WERI-Rb-1 (cell line): ENCODE measurements at places on chromosomes 11 and 22.

GRCh38 chr11:10931761-10932670, 74.2 kb upstream of the ZBED5 start:
- peak; percentile 44 for DNase-seq

DNA sequence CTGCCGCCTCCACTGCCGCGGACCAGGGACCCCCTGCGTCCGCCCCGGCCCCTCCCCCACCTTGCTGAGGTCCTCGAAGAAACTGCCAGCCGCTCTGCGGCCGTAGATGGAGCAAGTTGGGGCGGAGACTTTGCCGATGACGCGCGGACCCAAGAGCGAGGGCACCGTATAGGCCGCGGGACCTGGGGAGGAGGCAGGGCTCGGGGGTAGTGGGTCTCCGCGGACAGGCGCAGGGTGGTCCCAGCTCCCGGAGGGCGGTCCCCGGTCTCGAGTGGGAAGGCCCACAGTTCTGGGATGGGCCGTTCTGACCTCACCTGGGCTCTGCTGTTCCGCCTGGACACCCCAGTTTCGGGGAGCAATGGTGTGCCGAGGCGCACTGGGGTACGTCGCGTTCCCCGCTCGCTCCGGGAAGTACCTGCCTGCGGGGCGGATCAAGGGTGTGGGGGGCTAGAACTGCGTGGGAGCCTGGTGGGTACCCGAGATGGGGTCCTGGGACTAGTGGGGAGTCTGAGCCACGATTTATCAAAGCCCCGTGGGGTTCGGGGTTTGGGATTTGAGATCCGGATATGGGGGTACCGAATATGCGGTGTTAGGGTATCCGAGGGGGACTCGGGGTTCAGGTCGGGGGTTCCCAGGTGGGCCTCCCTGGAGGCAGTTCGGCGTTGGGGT, 1.2 kb upstream of the TYMP start:
- DNase-seq, result no peak

- no peak for DNase-seq
Measured at GRCh38 chr11:103016031-103016430, 60.5 kb upstream of the MMP13 start.

DNA sequence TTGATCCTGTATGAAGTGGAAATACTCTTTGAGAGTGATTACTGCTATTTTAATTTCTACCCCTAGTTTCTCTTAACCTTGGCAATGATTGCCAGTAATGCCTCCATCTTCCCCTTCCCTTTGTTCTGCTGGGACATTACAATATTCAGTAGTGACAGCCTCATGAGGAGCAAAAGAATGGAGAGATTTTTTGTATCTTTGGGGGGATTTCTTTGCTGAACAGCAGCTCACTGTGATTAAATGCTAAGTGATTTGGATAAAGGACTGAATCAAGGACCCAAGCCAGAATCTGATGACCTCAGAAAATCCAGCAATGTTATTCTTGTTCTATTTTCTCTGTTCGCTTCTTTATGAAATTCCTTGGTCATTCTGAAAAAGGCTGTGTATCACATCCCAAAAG, 7.0 kb upstream of the SLC1A2 start:
- DNase-seq, result no peak

GRCh38 chr22:35328472-35328885, 28.8 kb downstream of the TOM1 start:
- DNase-seq, result no peak

- DNase-seq, result no peak
Measured at GRCh38 chr22:19635644-19636043, 78.7 kb upstream of the SEPTIN5 start.

DNA sequence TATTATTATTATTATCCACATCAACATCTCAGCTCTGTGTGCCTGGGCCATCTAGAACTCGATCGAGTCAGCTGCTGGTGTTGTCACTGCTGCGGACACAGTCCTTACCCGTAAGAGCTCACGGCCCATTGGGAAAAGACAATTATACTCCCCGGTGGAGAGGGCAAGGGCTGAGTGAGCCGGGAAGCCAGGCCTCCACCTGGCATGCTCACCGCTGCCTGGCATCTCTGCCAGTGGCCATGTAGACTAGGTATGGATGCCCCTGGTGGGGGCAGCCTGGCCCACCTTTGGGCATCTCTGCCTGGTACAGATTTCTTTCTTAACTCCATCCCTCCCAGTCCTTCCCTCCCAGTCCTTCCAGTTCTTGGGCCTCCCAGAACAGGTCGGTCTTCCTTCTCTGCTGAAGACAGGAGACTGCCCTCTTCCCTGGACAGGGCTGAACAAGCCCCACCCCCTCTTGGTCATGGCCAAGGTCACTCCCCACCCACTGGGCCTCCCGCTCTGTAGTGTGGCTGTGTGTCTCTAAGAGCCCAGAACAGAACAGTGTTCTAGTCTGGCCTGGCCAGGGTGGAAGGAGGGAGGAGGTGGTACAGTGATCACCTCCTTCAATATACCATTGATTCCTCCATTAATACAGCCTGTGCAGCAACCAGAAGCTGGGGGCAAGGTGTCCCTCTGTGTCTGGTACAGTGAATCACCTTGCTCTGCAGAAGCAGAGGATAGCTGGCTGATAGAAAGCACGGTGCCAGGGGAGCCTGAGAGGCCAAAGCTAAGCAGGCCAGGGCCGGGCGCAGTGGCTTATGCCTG, 57.7 kb downstream of the FLRT1 start:
- DNase-seq, result peak; percentile 62

DNA sequence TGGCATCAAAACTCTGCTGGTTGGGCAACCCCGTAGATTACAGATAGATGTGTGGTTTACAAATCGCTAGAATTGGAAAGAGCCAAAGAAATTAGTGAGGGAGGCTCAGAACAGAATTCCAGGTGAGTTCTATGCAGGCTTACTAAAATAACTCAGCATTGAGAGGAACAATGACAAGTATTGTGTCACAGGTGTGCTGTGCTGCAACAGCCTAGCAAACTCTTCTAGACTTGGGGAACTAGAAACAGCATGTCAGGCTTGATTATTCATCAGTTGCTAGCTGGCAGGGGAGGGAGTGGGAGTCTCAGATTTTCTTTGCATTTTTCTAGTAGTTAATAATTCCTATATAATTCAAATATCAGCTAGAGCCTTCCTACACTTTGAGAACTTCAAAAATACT, 26.3 kb upstream of the RASD2 start:
- no peak for DNase-seq

DNA sequence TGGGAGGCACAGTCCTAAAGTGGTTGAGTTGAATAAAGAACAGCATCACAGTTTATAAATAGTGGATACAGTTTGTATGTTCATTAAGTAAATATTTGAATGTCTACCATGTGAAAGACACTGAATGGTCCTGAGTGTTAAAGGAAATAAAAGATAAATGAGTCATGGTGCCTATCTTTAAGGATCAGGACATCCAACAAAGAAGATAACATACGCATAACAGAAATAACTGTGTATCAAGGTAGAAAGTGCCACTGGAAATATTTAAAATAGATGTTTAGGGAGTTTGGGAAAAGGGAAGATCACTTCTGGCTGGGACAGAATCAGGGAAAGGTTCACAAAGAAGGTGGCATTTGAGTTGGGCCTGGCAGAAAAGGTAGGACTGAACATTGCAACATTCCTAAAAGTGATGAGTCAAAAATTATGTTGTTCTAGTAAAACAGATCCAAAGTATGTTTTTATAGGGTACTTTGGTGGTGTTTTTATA, 41.5 kb downstream of the CSTPP1 start:
- DNase-seq, result no peak

- DNase-seq, result no peak
Measured at GRCh38 chr11:22681281-22681812, 14.9 kb downstream of the GAS2 start.

DNA sequence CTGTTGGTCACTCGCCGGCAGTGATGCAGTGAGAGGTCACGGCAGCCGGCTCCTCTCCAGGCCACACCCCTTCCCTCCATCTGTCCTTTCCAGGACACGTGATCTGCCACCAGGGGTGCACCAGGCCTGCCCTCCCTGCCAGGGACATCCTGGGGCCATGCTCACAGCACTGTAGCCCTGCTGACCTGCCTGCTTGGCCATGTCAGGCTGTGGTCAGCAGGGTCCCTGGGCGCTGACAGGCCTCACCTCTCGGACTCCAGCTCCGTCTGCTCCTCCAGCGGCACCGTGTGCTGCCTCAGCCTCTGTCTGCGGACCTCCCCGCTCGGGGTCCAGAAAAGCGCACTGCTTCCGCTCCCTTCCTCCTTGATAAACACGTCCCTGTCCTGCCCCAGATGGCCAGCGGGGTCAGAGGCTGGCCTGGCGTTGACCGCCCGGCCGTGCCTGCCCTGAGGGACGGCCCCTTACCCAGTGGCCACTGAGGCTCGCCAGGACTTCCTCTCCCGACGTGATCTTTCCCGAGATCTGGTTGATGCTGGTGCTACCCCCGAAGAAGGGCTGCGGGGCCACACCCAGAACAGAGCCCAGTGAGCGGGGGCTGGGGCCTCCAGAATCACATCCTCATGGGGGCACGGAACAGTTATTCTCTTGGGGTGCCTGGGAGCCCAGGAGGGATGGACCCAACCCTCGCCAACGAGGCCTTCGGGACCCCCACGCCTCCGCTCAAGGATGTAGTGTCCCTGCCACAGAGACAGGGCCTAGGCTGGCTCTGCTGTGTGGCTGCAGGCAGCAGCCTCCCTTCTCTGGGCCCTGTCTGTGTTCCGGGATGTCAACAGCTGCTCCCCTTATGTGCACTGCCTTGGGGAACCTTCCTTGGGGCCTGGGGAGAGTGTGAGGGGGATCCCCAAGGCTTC, 36.3 kb upstream of the CARS1 start:
- peak; percentile 82 for DNase-seq

GRCh38 chr22:35521358-35522224, 19.0 kb upstream of the RASD2 start:
- no peak for DNase-seq

DNA sequence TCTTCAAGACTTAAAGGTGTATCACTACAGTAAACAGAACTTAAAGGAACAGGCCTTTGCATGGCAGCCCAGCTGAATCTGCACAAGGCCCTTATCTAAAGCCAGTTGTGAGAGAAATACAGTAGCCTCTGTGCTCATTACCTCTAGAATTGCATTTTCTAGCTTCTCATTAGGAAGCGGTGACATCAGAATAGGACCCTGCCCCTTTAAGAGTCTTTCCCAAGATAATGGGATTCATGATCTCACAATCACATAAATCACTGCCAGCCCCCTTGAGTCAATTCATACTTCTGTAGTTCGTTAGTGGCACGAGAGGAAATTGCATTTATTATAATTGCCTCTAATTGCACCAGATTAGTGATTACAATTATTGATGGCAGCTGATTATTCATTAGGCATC, 170.3 kb downstream of the NTM start:
- no peak for DNase-seq

- peak; percentile 55 for DNase-seq
Measured at GRCh38 chr11:17735818-17736578, 1.4 kb downstream of the KCNC1 start.

DNA sequence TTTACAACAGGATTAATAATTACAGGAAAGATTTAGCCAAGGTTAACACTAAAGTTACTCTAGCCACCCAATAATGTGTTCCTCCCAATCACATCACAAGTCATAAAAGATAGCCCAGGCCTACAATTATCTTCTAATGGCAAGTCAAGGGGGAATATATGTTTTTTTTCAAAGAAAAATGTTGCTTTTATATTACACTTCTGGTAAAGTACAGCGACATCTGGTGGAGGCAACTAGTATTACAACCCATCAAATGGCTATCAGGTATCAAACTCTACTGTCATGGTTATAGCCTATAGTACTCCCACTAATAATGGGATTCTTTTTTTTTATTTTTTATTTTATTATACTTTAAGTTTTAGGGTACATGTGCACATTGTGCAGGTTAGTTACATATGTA, 71.8 kb downstream of the XRRA1 start:
- no peak for DNase-seq

- no peak for DNase-seq
Measured at GRCh38 chr11:132245403-132246385, 875.3 kb downstream of the NTM start.

DNA sequence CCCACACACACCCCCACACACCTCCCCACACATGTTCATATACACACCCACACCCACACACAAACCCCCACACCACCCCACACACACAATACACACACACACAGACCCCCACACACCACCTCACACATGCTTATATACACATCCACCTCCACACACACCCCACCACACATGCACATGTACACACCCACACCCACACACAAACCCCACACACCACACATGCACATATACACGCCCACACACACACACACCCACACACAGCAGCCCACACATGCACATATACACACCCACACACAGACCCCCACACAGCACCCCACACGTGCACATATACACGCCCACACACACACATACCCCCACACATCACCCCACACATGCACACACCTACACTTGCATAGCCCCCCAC, 29.1 kb downstream of the KCNC1 start:
- DNase-seq, result no peak

DNA sequence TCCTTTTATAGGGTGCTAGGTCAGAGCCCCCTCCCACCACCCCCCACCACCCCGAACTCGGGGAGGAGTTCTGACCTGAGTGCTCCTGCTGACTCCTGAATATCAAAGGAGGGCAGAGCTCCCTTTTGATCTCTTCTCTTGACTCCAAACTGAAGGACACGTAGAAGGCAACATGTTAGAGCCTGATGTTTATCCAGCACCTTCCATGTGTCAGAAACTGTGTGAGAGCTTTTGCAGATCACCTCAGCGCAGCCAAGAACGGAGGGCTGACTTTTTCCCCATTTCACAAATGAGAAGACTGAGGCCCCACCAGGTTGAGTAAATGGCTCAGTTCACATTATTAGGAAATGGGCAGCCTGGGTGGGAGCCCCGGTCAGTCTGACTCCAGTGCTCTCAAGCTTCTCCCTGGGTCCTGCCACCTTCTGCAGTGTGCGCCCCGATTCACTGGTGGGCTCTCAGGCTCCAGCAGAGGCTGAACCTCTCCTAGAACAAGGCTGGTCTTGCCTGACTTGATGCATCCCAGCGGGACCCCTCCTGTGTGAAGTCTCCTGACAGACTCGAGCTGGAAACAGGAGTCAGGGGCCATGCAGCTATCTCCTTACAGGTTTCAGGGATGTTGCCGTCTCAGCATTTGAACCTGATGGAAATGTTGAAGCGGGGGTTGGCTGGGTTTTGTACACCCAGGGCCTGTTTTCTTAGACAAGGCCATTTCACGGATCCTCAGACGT, 98.5 kb downstream of the TSPAN18 start:
- DNase-seq, result no peak

- DNase-seq, result no peak
Measured at GRCh38 chr11:77199137-77199745, 71.2 kb downstream of the MYO7A start.

DNA sequence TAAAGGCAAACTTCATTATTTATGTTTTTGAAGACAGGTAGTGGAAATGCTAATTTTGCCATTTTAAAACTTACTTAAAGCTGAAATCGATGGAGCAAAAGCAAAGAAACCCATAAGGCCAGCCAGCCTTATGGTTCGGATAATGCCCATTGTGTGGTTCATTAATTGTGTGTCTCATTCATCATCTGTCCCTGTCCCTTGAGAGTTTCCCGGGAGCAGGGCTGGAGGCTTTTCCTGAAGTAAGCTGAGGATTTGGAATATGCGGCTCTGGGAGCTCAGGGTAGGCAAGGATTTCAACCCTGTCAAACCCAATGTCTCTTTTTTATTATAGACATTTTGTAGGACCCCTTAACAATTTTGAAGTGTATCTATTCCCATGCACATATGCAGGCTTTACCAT, 790.0 kb upstream of the KIRREL3 start:
- DNase-seq, result peak; percentile 75
